ENCODE measurements at places on chromosomes 7 and 10. TPM values are rescaled to one million over a fixed set of nuclear protein-coding genes. Genes with fewer than 3 reads are reported as not detected.

The CPA2 gene
- total RNA-seq: 0.14 TPM

The TDRD1 gene
- 0.52 TPM for total RNA-seq

The TMEM229A gene
- not detected for total RNA-seq

The CADPS2 gene
- 7.4 TPM for total RNA-seq

The IRF5 gene
- total RNA-seq: 10.0 TPM

The HHEX gene
- total RNA-seq: 3.0 TPM

The ATOH7 gene
- 0.05 TPM for total RNA-seq

The FAM13C gene
- total RNA-seq: 3.9 TPM

The PRRT4 gene
- total RNA-seq: 0.28 TPM

The DNAJC12 gene
- total RNA-seq: 4.4 TPM

The VWDE gene
- total RNA-seq: 0.90 TPM

The FGFR2 gene
- 13.3 TPM for total RNA-seq

GRCh38 chr7:80428161-80429054 lies 83.5 kb downstream of the GNAT3 start:
- H3K27ac ChIP-seq: no peak overlapping the region
- no peaks in the 10 kb centered on the region for H3K36me3 ChIP-seq
- no peak for DNase-seq
- H3K27me3 ChIP-seq: no peaks in the 10 kb centered on the region

DNA sequence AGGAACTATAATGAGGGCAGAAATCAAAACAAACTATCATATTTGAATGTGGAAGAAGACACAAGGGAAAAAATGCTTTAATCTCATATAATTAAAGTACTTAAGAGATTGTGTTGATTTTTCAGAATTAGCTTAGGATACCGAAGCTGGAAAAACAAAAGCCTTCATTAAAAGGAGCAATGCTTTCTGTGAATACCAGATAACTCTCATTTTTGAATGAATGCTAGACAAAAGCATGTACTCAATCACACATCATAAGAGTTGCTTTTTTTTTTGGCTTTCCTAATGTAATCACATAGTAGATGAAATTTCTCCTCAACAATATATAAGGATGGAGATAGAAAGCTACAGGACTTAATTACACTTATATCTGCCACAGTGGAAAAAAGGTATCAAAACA lies 43.3 kb downstream of the CADPS2 start:
- DNase-seq: no peak
- no peaks in the 10 kb centered on the region for H3K27me3 ChIP-seq
- no peak overlapping the region for H3K27ac ChIP-seq
- no peaks in the 10 kb centered on the region for H3K4me1 ChIP-seq
- no peak overlapping the region for H3K4me3 ChIP-seq

- H3K27me3 ChIP-seq: no peaks in the 10 kb centered on the region
- no peak for DNase-seq
- H3K4me3 ChIP-seq: no peak overlapping the region
- H3K36me3 ChIP-seq: peaks cover 80% of the 10 kb centered on the region
- H3K27ac ChIP-seq: peak overlapping the region; percentile 3
- H3K4me1 ChIP-seq: peaks cover 33% of the 10 kb centered on the region
Observed at GRCh38 chr7:99621271-99621670, 4.5 kb downstream of the ZSCAN25 start.

- no peak overlapping the region for H3K4me3 ChIP-seq
- H3K27me3 ChIP-seq: no peaks in the 10 kb centered on the region
- H3K4me1 ChIP-seq: no peaks in the 10 kb centered on the region
- H3K27ac ChIP-seq: no peak overlapping the region
- no peaks in the 10 kb centered on the region for H3K36me3 ChIP-seq
- no peak for DNase-seq
Observed at GRCh38 chr10:21042536-21042935, 145.4 kb upstream of the NEBL start.

- H3K36me3 ChIP-seq: no peaks in the 10 kb centered on the region
- DNase-seq: no peak
- no peaks in the 10 kb centered on the region for H3K4me1 ChIP-seq
- no peaks in the 10 kb centered on the region for H3K27me3 ChIP-seq
- H3K27ac ChIP-seq: no peak overlapping the region
Observed at GRCh38 chr10:31774299-31774900, 154.2 kb downstream of the ARHGAP12 start.

DNA sequence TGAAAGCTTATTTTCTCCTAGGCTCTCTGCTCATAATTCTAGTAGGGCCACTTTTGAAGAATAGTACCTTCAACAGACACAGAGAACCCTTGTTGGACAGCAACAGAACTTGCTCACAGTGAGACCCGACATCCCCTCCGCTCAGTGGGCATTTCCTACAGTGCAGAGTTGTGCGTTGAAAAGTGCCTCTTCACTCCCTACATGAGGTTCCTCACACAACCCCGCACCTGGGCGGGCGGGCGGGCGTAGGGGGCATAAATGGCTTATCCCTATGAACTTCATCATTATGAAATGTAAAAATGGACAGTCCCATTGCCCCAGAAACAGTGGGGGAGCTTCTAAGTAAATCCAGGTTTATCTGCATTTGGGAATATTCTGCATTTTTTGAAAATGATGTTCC lies 174.9 kb downstream of the MGMT start:
- no peak for DNase-seq
- H3K36me3 ChIP-seq: no peaks in the 10 kb centered on the region
- no peak overlapping the region for H3K4me3 ChIP-seq

DNA sequence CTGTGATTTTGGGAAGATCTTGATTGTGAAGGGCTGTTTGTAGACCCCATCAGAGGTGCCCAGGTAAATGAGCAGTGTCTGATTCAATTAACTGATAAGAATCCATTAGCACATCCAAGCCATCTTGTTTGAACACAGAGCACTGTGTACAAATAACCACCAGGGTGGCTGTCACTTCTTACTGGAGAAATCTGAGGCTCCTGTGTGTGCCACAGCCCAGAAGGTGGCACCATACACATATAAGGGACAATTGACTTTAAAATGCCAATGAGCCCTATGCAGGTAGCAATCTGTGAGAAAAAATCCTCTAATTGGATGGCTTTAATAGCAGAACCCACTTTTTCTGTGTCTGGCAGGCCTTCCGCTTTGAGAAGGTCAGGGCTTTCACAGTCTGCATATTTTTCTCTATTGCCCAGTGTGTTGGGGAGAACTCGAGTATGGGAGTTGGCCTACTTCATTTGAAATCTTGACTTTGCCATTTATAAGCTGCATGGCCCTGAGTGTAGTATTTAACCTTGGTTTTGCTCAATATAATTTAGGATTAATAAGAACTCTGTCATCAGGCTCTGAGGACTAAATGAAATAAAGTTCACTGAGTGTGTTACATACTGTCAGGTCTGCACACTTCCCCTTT lies 517.4 kb downstream of the CCSER2 start:
- DNase-seq: no peak
- no peak overlapping the region for H3K4me3 ChIP-seq
- H3K36me3 ChIP-seq: no peaks in the 10 kb centered on the region
- no peaks in the 10 kb centered on the region for H3K27me3 ChIP-seq
- H3K4me1 ChIP-seq: no peaks in the 10 kb centered on the region

GRCh38 chr10:98006266-98006665 lies 24.2 kb downstream of the CRTAC1 start:
- no peaks in the 10 kb centered on the region for H3K36me3 ChIP-seq
- H3K4me1 ChIP-seq: peaks cover 7% of the 10 kb centered on the region
- H3K4me3 ChIP-seq: no peak overlapping the region

- H3K27me3 ChIP-seq: no peaks in the 10 kb centered on the region
- no peak for DNase-seq
- H3K36me3 ChIP-seq: no peaks in the 10 kb centered on the region
- H3K4me1 ChIP-seq: peaks cover 2% of the 10 kb centered on the region
- no peak overlapping the region for H3K27ac ChIP-seq
Observed at GRCh38 chr10:77768039-77768438, 130.4 kb upstream of the KCNMA1 start.

GRCh38 chr10:131833446-131834080 lies 67.2 kb upstream of the PPP2R2D start:
- no peak for DNase-seq
- H3K4me1 ChIP-seq: no peaks in the 10 kb centered on the region
- no peak overlapping the region for H3K4me3 ChIP-seq
- no peaks in the 10 kb centered on the region for H3K27me3 ChIP-seq
- H3K27ac ChIP-seq: no peak overlapping the region
- H3K36me3 ChIP-seq: no peaks in the 10 kb centered on the region

- no peak for DNase-seq
- no peak overlapping the region for H3K4me3 ChIP-seq
- H3K27me3 ChIP-seq: no peaks in the 10 kb centered on the region
Observed at GRCh38 chr7:77558284-77558967, 21.3 kb downstream of the PTPN12 start.

- no peak overlapping the region for H3K4me3 ChIP-seq
- no peaks in the 10 kb centered on the region for H3K4me1 ChIP-seq
- no peak overlapping the region for H3K27ac ChIP-seq
Observed at GRCh38 chr10:3882855-3883254, 97.8 kb upstream of the KLF6 start.

DNA sequence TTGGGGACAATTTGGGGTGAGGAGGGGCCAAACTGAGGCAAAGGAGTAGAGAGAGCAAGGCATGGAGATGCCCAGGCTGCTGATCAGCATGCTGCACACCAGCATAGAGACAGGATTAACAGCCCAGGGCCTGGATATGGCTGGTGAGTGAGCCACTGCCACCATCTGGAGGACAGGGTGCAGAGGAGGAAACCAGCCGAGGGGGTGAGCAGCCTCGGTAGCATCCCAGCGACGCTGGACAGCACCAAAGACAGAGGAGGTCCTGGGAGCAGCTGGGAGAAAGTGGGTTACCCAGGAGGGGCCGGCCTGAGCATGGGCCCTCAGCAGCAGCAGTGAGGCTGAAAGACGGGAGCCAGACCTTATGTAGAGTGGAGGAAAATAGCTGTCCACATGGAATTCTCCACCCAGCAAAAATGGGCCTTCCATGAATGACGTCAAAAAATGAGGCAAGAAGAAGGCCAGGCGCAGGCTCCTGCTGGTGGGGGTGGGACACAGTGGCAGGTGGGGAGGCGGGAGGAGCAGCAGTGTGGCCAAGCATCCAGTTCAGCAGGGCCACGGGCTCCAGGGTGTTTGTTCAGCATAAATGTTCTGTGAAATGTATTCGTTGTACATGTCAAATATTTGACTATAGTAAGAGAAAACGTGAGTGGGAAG lies 16.7 kb downstream of the RET start:
- DNase-seq: no peak
- H3K4me1 ChIP-seq: no peaks in the 10 kb centered on the region
- no peak overlapping the region for H3K27ac ChIP-seq
- no peaks in the 10 kb centered on the region for H3K36me3 ChIP-seq

DNA sequence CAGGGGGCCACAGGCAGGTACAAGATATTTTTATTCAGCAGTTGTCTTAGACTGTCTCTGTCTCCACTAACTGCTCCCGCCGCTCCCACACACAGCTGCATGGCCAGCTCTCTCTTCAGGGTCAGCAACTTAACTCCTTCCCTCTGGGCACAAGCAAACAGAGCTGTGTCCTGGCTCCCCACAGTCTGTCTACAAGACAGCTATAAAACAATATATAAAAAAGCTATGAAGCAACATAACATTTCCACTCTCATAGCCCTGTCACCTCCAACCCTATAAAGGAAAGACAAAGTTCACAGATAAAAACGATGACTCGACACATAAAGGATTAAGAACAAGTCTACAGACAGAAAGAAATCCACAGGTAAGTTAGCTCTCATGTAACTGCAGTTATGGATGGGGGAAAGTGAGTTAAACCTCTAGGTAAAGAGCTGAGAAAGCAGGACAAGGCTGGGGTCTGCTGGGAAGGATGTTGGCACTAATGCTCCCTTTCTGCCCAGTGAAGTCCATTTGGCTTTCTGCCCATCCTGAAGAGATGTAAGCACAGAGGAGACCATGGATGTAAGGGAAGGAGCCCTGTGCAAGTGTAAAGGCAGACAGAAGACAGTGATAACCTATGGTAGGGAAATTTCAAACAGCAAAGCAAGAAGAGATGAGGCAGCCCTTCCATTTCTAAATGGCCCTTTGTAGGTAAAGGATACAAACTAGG lies 27.0 kb downstream of the RAPGEF5 start:
- no peaks in the 10 kb centered on the region for H3K36me3 ChIP-seq
- peaks cover 37% of the 10 kb centered on the region for H3K4me1 ChIP-seq
- H3K27me3 ChIP-seq: no peaks in the 10 kb centered on the region
- no peak overlapping the region for H3K4me3 ChIP-seq
- no peak overlapping the region for H3K27ac ChIP-seq

DNA sequence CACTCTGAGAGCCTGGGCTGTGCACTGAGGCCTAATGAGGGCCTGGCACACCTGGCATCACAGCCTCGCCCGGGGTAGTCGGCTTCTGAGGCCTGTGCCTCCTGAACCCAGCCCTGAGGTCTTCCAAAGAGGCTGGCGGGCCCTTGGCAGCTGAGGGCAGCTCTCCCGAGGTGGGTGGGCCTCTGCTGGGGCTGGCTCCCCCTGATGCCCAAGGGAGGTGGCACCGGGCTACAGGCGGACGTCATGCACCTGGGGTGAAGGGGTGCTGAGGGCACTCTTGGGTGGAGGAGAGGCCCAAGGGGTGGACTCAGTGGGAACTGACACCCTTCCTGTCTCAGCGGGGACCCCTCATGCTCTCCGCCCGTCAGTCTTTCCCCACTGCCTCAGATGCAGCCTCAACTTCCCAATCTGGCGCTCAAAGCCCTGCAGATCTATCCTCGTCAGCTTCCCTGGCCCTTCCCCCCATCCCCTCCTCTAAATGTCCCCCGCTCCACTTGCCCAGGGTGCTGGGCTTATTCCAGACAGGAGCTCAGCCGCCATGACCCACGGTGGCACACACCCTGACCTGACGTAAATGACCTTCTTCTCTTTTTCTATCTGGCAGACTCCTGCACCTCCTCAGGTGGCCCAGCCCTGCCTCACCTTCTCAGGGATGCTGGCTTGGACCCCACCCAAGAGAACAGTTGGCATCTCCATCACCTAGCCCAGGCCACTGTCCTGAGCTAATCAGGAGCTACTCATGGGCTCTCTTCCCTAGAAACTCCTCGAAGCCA lies 38.2 kb downstream of the MYL10 start:
- no peaks in the 10 kb centered on the region for H3K36me3 ChIP-seq
- no peak overlapping the region for H3K4me3 ChIP-seq
- no peak for DNase-seq
- no peaks in the 10 kb centered on the region for H3K4me1 ChIP-seq

- H3K4me1 ChIP-seq: peaks cover 8% of the 10 kb centered on the region
- H3K27me3 ChIP-seq: no peaks in the 10 kb centered on the region
- H3K27ac ChIP-seq: no peak overlapping the region
- no peaks in the 10 kb centered on the region for H3K36me3 ChIP-seq
- H3K4me3 ChIP-seq: no peak overlapping the region
Observed at GRCh38 chr10:103742824-103743223, 112.6 kb downstream of the SH3PXD2A start.

GRCh38 chr10:34467364-34467763 lies 347.7 kb downstream of the PARD3 start:
- H3K4me3 ChIP-seq: no peak overlapping the region
- H3K27ac ChIP-seq: no peak overlapping the region
- peaks cover 4% of the 10 kb centered on the region for H3K36me3 ChIP-seq
- DNase-seq: no peak
- no peaks in the 10 kb centered on the region for H3K4me1 ChIP-seq
